Naive B cell (primary cell): ENCODE measurements at places on chromosomes 7 and 10. TPM values are rescaled to one million over a fixed set of nuclear protein-coding genes. Genes with fewer than 3 reads are reported as not detected.
A peak's percentile ranks its signal among the peaks of the same experiment; 100 is the strongest.

DNA sequence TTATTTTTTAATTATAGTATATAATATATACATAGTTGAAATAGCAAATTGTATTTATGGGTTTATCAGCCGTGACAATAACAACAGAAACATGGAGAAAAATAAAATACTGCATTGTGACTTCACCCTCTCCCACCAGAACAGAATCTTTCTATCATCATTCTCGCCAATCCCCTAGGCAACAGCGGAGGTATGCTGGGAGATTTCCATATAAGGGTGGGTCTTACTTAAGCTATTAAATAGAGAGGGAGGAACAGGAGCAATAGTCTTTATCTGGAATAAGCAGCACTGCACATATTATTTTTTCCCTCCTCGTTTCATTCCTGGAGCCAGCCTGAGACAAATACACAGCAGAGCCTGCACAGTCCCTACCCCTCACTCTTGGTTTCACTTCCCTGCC is 1214.9 kb downstream of the XPNPEP1 start:
- DNase-seq = no peak

GRCh38 chr7:40753455-40753854 is 618.6 kb downstream of the SUGCT start:
- no peak for DNase-seq

GRCh38 chr7:78864339-78864738 is 589.1 kb downstream of the MAGI2 start:
- no peak for DNase-seq

The LRRD1 gene
- polyA plus RNA-seq = not detected

- no peak for DNase-seq
These were observed 104.9 kb upstream of the YAE1 start for GRCh38 chr7:39461263-39461820.

DNA sequence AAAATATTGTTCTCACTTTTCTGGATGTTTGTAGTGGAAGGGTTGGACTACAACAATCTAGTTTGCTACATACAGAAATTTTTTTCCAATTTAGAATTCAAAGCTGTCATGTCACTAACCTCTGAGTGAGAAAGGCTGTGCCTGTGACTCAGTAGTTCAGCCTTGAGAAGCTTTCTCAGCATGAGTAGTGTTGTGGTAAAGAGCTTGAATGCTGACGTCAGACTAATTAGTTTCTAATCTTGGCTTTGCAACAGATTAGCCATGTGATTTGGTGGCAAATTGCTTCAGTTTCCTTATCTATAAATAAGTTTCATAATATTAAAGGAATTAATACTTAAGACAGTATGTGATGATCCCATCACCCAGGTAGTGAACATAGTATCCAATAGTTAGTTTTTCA is 83.8 kb downstream of the ABCA13 start:
- DNase-seq = no peak

DNA sequence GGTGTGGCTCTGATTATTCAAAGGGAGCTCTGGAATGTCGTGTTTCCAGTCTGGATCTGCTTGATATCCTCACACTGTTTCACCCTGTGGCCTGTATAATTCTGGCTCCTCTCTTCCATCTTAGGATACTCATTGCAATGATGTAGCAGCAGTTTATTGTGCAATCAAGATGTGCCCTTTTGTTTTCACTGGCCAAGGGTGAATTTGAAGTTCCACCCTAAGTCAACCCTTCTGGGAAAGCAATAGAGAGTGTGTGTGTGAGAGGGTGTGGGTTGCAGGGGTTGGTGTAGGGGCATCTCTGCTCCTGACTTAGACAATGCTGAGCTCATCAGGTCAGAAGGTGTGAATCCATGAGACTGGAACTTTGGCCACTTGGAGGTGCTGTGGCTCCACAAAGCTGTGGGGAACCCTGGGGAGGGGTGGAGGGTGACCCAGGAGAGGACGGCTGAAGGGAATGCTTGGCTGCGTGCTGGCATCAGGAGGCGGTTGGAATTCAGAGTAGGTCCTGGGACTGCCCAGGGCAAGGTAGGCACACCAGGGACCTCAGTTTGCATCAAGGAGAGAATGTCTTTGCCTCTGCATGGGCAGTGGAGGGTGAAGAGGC is 118.0 kb upstream of the PRSS58 start:
- no peak for DNase-seq

DNA sequence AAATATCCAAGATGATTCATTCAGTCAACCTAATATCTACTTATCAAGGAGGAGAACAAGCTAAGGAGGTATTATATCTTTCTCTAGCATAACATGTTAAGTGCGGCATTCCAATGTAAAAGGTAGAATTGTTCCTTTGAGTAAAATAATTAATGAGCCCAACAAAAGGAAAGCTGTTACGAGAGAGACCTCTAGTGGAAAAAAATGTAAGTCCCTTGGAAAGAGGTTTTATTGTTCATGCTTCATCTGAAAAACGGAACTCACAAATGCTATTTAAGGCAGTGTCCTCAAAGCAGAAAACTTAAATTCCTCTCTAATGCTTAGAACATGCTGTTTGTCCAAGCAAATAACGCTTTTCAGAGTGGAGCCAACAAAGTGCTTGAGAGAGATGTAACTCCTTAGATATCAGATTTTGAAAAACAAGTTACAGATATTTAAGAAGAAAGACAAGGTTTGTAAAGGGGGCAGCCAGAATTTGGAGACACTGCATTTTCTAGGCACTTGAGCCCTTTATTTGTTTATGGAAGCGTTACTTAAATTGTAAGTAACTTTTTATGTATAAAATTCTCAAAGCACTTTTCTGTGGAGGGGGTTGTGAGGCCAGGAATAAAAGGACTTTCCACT is 119.9 kb downstream of the TFEC start:
- DNase-seq = peak; percentile 3

- DNase-seq = no peak
These were observed 12.7 kb downstream of the LOXL4 start for GRCh38 chr10:98255146-98255877.

The ANK3 gene
- 1.3 TPM for polyA plus RNA-seq

DNA sequence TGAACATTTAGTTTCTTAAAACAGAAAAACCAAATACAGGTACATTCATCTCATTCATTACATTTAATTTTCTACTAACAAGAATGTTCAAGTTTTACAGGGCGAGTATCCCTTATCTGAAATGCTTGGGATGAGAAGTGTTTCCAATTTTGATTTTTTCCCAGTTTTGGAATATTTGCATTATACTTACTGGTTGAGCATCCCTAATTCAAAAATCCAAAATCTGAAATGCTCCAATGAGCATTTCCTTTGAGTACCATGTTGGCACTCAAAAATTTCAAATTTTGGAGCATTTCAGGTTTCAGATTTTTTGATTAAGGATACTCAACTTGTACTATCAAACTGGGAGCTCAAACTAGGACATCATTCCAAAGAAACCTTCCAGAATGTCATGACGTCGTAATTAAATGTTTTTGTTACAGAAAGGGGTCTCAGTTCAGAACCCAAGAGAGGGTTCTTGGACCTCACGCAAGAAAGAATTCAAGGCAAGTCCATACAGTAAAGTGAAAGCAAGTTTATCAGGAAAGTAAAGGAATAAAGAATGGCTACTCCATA is 90.8 kb upstream of the PIK3CG start:
- DNase-seq = no peak

GRCh38 chr7:25515633-25516275 is 287.5 kb upstream of the NPVF start:
- DNase-seq = no peak

The UBN2 gene
- not detected for polyA plus RNA-seq

- DNase-seq = no peak
These were observed 66.0 kb downstream of the IPMK start for GRCh38 chr10:58201704-58202103.

DNA sequence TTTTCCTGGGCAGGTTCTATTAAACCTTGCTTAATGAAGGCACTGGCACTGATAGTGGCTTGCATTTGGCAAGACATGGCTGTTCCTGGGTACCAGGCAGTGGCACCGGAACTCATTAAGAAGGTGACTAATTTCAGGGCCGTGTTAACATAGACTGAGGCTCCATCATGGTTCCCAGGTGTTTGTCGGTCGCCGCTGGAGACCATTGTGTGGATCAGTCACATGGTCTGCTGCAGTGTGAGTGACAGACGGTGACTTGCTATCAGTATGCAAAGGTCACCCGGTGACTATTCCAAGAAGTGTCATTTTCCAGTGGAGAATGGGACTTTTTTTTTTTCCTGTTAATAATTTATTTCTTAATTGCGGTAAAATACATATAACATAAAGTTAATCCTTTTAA is 106.3 kb downstream of the INSYN2A start:
- no peak for DNase-seq

The SPDYE2 gene
- 0.42 TPM for polyA plus RNA-seq

The WDR11 gene
- polyA plus RNA-seq = 55.0 TPM

DNA sequence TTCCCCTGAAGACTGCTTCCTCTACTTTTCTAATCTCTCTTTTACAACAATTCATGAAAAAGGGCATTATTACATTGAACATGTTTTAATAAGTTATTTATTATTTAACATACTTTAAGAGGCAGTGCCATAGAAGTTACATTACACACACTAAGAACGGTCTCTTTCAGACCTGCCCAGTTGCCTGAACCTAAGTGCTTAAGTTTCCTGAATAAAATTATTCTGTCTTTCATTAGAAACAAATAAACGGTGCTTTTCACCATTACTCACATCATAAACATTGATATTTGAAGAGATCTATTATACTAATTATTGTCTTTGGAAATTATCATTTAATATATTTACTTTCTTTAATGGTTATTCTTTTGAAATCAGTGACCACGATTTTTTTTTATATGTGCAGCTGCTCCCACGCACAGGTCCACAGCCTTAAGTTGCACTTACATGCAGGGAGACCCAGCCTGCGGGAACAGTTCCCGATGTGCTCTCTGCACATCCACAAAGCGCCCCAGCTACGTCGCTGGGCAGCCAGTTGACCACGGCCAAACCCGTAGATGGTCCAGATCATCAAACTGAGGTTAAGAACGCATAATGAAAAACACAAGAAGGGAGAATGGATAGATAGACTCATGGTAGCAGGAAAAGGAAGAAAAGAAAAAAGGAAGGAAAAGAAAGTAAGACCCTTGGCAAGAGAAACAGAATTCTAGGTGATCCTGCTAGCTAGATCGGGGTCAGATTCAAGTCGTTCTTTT is 437.0 kb upstream of the MGMT start:
- no peak for DNase-seq

DNA sequence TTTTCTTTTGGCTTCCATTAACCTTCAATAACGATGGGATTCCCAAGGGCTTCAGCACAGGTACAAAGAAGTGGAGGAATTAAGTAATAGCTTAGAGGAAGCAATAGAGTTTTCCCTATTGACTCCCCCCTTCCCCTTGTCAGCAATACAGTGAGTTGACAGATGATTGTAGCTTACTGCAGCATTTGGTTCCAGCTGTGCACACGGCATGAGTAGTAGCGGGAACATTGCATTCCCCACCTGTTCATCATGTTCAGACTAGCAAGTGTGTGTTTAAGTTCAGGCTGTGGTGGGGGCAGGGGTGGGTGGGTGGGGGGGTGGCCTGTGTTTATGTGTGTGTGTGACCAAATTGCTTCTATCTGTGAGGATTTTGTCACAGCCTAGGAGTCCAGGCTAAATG is 4.6 kb upstream of the ADRA2A start:
- no peak for DNase-seq

The STOX1 gene
- polyA plus RNA-seq = 0.20 TPM

DNA sequence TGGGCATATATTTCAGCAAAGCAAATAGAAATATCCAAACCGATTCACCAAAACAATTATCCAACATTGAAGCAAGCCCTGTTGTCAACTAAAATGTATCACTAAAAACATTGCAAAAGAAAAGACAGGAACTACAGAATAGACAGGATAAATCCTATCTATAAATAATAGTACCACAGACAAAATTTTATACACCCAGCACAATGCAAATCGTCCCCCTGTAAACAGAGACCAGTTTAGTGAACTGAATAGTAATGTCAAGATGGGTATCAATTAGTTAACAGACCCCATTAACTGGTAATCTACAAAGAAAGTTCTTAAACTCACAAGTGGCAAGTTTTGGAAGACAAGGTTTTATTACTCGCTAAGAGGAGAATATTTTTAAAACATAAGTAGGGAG is 4.0 kb downstream of the ZC3HAV1 start:
- DNase-seq = no peak

DNA sequence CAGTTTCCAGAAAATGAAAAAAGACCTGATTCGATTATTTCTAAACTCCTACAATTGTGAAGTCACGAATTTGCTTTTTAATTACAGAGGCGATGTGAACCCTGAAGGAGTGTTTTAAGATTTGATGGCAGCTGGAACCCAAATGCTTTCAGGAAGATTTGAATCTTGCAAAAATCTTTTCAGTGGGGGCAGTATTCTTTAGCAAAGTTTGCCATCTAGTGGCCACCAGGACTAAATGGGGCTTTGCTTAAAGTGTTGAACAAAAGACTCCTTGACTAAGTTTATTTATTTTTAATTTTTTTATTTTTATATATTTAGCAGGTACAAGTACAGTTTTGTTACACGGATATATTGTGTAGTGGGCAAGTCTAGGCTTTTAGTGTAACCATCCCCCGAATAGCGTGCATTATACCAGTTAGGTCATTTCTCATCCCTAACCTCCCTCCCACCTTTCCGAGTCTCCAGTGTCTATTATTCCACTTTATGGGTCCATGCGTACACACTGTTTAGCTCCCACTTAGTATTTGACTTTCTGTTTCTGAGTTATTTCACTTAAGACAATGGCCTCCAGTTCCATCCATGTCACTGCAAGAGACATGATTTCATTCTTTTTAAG is 98.8 kb downstream of the CACNB2 start:
- DNase-seq = no peak

The UCMA gene
- not detected for polyA plus RNA-seq

DNA sequence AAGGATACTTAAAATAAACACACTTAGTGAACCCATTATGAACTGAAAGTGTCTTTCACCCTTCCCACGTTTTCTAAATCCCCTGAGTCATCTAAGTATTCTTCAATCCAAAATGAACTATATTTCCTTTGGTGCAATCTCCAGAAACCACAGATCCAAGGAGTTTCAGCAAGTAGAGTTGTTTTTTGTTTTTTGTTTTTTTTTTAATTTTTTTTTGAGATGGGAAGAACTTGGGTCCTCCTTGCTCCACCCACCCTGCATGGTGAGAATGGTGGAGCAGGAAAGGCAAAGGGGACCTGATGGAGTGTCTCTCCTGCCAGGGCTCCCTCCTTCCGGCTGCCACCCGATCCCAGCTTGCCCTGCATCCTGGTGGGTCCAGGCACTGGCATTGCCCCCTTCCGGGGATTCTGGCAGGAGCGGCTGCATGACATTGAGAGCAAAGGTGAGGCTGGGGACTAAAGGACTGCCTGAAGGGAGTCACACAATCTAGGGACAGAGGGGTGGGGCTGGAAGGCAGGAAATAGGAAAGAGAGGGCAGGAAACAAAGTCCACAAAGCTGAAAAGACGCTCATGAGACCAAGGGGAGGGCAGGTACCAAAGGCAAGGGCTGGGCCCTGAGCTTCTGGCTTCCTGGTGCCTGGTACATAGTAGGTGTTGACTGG is 12.1 kb downstream of the ATG9B start:
- DNase-seq = no peak

The PRSS37 gene
- polyA plus RNA-seq = not detected

GRCh38 chr7:71424166-71425035 is 292.5 kb downstream of the GALNT17 start:
- DNase-seq = no peak

DNA sequence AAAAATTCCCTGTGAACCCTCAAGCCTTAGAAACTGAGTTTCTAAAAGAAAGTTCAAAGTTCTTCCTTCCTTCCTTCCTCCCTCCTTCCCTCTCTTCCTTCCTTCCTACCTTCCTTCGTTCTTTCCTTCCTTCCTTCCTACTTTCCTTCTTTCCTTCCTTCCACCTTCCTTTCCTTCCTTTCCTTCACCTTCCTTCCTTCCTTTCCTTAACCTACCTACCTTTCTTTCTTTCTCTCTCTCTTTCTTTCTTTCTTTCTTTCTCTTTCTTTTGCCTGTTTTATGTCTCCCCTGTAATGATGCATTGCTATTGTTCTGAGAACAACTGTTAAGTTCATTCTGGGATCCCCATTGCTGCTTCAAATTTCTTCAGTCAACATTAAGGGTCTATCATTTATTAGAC is 551.1 kb downstream of the TFEC start:
- no peak for DNase-seq
